CD4-positive, alpha-beta T cell treated with Interleukin-21 for 1 hour (primary cell): ENCODE measurements at places on chromosomes 5 and 9.

DNA sequence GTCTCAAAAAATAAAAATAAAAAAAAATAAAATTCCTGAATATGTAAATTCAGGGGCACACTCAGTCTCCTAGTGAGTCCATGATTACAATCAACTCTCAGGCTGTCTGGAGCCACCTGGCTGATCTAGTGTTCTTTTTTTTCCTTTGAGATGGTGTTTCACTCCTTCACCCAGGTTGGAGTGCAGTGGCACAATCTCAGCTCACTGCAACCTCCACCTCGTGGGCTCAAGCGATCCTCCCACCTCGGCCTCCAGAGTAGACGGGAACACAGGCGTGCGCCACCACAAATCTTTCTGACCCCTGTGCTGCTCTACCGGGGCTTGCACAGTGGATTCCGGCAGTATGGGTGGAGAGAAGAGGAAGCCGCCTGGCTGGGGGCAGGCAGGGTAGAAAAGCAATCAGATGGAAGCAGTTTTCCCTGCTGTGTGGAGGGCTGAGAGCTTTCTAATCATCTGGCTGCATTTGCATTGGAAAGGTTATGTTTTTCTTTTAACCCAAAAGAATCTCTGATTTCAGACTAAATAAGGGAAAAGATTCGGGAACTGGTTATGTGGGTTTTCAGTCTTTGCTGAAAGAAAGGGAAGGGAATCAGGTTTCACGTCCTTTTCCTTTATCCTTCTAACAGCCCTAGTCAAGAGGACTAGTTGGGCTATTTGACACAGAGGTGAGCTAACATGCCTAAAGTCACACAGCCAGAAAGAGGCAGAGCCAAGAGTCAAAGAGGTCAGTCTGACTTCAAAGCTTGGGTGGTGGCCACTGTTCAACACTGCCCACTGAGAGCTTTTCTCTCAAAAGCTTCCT, 26.3 kb upstream of the CORO2A start:
- DNase-seq: no peak

DNA sequence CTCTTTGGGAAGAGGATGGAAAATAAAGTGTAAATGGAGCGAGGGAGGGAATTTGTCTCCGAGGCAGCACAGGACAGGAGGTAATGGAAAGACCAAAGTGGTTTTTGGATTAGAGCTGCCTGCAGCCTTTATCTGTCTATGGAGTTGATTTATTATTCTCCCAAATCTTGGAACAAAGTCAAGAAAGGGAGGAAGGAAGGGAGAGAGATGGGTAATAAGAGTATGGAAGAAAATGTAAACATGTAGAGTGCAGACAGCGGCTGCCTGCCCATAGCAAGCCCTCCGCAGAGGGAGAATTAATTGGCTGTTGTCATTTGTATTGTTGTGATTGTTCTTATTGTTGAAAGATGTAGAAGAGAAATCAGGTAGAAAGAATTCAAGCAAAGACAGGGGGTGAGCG, 15.7 kb downstream of the KCNIP1 start:
- DNase-seq: no peak

DNA sequence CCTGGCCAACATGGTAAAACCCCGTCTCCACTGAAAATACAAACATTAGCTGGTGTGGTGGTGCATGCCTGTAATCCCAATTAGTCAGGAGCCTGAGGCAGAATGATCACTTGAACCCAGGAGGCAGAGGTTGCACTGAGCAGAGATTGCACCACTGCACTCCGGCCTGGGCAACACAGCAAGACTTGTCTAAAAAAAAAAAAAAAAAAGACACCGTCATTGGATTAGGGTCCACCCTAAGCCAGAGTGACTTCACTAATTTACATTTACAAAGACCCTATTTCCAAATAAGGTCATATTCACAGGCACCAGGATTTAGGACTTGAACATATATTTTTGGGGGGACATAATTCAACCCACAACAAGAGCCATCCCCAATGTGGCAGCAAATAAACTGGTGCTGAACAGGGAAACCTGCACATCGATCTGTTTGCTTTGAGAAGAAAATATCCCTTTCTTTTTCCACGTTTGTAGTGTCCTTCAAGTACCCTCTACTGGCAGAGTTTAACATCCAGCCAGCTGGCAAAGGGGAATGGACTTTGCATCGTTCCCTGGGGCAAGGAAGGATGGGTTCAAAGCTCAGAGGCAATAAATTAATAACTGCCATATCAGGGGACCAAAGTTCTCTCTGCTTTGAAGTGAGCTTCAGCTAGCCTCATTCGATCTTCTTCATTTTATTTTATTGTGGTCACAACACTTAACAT, 3.7 kb upstream of the DNAJC25 start:
- DNase-seq: no peak

DNA sequence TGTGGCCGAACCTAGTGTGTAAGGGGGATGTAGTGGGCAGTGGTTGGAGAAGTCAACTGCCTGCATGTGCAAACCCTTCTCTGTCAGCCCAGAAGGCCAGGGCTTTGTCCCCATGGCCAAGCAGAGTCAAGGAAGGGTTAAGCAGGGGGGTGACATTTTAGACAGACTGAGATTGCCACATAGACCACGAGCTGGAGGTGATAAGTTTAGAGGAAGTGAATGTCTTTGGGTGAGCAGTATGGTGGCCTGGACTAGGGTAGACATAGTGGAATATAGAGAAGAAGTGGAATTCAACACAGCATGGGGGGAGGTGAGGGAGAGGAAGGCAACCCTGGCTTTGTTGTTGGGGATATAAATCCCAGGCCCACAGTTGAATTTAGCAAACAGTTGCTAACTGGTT, 38.7 kb upstream of the CDKN2AIPNL start:
- no peak for DNase-seq

GRCh38 chr5:172670005-172670402, 28.9 kb downstream of the NEURL1B start:
- no peak for DNase-seq
